ENCODE measurements at places on chromosomes 11 and 22.

DNA sequence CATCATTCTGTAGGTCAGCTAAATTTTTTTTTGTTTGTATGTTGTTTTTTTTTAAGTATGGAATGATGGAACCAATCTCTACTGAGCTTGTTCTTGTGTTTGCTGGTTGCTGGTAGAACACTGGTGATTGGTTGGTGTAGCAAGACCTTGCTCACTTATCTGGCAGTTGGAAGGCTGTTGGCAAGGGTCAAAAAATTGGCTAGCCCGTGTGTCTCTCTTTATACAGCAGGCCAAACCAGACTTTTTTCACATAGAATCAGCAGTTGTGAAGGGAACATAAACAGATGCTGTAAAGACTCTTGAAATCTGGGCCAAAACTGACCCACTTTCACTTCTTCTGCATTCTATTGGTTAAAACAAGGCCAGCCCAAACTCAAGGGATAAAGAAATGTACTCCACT lies 2026.5 kb downstream of the LRRC4C start:
- DNase-seq: no peak

GRCh38 chr22:23833911-23834317 lies 4.9 kb downstream of the DERL3 start:
- DNase-seq: no peak

DNA sequence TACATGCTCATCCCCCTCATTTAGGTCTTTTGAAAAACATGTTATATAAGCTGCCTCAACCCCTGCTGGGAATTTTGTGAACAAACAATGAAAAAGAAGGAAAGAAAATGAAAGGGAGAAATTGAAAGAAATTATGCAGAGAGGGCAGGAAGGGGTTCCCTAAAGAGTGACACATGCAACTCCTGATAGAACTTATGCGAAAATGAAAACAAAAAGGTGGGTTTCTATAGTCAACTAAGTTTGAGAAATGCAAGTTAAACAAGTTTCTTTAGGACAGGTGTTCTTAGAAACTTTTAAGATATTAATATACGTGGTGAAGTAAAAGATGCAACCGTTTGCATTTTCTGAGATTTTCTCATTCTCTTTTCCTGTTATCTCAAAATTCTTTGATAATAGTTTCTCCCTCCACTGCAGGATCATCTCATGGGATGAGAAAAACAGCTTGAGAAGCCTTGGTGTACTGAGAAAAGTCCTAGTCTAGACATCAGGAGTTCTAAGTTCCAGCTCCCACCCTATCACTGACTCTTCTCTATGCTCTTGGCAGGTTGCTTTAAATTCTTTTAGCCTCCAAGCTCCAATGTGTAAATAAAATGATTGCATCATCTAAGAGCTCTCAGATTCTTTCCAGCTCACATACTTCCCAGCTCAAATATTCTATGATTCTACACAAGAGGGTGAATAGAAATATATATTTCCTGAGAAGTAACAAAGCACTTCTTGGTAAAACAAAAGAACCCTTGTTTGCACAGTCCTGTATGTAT lies 109.2 kb downstream of the FAM76B start:
- no peak for DNase-seq

DNA sequence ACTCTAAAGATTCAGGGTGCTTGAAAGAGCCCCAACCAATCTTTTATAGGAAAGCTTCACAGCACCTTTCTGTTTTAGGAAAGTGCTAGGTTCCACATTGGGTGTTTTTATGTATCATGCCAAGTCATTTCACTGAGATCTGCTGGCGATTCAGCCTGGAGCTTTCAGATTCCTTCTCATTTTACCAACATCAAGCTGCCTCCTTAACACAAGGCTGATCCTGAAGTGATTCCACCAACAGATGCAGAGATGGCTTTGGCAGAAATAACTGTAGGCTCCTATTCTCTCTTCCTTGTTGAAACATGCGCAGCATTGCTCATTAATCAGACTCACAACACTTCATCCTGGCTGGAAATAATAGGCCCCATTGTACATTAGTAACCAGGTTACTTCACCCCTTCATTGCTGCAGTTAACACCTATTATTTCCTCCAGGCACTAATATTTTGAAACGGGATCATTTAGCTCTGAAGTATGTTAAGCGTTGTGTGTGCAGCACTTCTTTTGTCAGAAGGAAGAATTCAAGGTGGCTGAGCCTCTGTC lies 89.0 kb downstream of the OPCML start:
- no peak for DNase-seq

DNA sequence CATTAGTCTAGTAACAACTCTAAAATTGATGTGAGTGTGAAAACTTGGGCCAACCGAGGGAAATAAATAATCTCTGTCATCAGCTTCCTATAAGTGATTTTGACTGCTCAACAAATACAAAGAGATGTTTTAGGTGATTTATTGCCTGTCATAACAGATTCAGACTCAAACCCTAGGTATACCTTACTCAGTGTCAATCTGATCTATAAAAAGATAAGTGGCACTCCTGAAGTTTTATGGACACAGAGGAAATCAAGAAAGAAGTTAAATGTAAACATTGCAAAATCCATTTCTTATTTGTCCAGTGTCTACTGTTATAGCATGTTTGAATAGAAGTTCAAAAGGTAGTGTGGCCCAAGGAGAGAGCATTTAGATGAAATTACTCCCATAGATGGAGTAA lies 30.4 kb upstream of the TYR start:
- DNase-seq: no peak

DNA sequence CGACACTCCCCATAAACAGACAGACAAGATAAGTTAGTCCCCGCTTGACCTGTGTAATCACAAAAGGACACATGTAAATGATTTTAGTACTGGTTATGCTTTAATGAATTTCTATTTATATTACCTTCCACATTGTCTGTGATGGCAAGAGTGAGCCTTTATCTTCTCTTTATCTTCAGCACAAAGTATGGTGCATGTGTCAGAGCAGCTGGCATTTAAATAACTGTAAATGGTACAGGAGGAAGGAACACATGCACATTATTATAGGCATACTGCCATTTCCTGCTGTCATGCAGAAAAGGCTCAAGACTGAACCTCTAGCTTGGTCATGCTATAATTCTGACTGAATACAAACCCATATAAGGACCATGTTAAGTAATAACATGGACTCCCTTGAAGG lies 1342.7 kb upstream of the TENM4 start:
- DNase-seq: no peak

DNA sequence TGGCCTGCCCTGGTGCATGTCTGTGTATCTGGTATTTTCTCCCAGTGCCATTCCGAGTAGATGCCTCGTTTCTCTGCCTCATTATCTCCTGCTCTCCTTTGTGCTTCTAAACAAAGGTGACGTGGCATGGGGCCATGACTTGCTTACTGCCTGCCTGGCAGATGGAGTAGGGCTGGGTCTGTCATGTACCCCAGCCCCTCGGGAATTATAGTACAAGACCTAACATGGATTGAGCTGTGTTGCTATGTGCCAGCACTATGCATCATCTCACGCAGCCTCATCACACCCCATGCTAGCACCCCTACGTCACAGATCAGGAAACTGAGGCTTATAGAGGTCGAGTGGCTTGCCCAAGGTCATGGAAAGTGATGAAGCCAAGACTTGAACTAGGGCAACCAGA lies 88.1 kb downstream of the GALNT18 start:
- no peak for DNase-seq

GRCh38 chr11:56848141-56848809 lies 99.8 kb upstream of the OR9G4 start:
- DNase-seq: no peak
